Progenitor cell of endocrine pancreas (in vitro differentiated cells): ENCODE measurements at places on chromosomes 2 and 18. TPM values are rescaled to one million over a fixed set of nuclear protein-coding genes. Genes with fewer than 3 reads are reported as not detected.

- DNase-seq = no peak
Observed at GRCh38 chr18:56748698-56749268, 97.6 kb downstream of the WDR7 start.

GRCh38 chr2:159150280-159150746, 136.2 kb downstream of the WDSUB1 start:
- no peak for DNase-seq

DNA sequence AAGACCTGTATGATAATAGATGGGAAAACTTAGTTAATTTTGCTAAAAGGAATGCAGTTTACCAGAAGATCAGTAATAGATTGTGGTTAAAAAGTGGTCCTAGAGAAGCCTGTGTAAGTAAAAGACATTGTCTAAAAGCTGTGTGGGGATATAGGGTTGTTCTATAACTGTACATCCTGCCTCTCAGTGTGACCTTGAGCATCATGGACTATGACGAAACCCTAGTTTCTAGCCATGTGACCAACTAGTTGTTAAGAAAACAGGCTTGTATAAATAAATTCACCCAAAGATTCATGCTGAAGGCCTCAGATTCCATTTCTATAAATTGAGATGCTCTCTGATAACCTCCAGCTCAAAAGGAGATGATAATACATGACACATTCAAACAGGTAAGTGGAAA, 160.7 kb downstream of the IKZF2 start:
- DNase-seq = no peak

- no peak for DNase-seq
Observed at GRCh38 chr2:230472621-230473018, 56.6 kb downstream of the SP100 start.

- DNase-seq = no peak
Observed at GRCh38 chr18:79857082-79857671, 59.4 kb downstream of the KCNG2 start.

- no peak for DNase-seq
Observed at GRCh38 chr2:36616947-36617346, 19.0 kb upstream of the FEZ2 start.

- DNase-seq = no peak
Observed at GRCh38 chr2:73850009-73850408, 21.2 kb downstream of the STAMBP start.

- DNase-seq = no peak
Observed at GRCh38 chr18:72601481-72601880, 57.3 kb upstream of the CBLN2 start.

- no peak for DNase-seq
Observed at GRCh38 chr18:63708650-63709049, 5.9 kb downstream of the SERPINB11 start.

DNA sequence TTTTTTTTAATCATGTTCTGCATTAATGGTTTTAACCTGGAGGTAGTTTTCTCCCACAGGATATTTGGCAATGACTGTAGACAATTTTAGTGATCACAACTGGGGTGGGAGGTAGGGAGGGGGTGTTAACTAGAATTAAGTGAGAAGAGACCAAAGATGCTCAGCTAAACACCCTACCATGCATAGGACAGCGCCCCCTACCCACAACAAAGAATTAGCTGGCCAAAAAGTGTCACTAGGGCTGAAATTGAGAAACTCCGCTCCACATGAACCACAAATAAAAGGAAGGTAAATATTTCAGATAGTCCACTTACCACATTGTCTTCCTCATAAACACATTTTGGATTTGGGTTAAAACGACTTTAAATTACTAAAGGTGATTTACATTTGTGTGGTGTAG, 942.6 kb downstream of the SUCLG1 start:
- no peak for DNase-seq

DNA sequence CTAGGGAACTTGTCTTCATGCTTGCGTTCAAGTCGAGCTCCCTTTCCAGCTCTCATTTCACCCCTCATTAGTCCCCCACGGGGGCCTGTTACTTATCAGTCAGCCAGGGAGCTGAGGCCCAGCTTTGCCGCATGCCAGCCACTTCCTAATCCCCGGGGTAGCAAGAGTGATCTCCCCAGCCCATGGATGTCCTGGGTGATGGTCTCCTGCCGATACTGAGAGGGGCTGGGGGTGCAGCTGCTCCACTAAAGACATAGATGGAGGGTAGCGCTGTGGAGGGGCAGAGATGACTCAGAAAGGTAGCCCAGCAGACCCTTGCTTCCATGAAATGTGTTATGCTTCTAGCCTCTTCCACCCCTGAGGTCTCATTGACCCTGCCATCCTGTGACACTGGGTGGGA, 314.0 kb upstream of the EPAS1 start:
- DNase-seq = no peak

DNA sequence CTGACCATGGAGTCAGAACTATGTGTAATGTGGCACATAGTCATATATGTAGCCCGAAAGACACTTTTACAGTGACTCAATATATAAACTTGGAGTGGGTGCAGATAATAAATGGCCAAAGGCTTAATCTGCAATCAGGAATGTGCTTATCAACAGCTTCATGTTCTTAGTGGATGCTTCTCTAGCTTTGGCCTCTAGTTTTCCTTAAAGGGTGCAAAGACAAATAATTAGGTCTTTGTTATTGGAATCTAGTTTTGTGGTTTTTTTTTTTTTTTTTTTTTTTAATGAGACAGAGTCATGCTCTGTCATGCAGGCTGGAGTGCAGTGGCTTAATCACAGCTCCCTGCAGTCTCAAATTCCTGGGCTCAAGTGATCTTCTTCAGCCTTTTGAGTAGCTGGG, 625.6 kb downstream of the EPHA4 start:
- DNase-seq = no peak

GRCh38 chr2:40955042-40955441, 503.2 kb upstream of the SLC8A1 start:
- DNase-seq = no peak

DNA sequence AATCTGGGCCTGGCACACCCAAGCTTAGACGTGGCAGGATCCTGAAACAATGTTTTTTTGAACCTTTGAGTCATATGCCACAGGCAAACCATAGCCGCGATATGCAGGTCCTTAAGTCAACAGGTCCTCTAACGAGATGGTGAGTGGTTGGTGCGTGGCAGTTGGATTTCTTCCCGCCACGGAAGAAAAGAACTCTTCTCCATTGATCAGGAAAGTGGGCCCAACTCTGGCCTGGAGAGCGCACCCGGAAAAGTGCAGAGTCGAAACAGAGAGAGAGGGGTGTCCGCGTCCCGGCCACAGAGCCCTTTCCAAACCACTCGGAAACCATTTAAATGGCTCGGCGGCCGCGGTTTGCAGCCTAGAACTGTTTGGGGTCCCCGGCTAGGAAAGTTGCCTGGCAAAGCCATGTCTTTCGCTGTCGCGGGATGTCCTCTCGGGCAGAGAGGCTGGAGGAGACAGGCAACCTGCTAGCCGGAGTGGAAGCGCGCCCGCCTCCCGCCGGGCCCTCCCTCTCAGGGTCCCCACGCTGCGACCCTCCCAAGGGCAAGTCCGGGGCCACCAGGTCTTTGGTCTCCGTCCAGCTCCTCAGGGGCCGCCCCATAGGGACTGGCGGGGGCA, 777 bp downstream of the GALNT3 start:
- DNase-seq = no peak

GRCh38 chr2:11713815-11714214, 32.6 kb upstream of the LPIN1 start:
- no peak for DNase-seq

GRCh38 chr2:226524381-226524843, 275.2 kb downstream of the IRS1 start:
- no peak for DNase-seq

The MFSD2B gene
- total RNA-seq = 0.40 and 1.2 TPM in 2 replicates

The CRYGD gene
- not detected in 2 replicates for total RNA-seq

The KATNAL2 gene
- 6.1 and 8.0 TPM in 2 replicates for total RNA-seq

The CHRNG gene
- 0.42 TPM in 1 of 2 replicates, not detected in the other for total RNA-seq

The RSAD2 gene
- 4.4 and 5.3 TPM in 2 replicates for total RNA-seq

The CNRIP1 gene
- not detected in 2 replicates for total RNA-seq

The GMCL1 gene
- total RNA-seq = 33.1 and 39.2 TPM in 2 replicates
